WTC11 (cell line): ENCODE measurements at places on chromosomes 4 and X.
A peak's percentile ranks its signal among the peaks of the same experiment; 100 is the strongest.

DNA sequence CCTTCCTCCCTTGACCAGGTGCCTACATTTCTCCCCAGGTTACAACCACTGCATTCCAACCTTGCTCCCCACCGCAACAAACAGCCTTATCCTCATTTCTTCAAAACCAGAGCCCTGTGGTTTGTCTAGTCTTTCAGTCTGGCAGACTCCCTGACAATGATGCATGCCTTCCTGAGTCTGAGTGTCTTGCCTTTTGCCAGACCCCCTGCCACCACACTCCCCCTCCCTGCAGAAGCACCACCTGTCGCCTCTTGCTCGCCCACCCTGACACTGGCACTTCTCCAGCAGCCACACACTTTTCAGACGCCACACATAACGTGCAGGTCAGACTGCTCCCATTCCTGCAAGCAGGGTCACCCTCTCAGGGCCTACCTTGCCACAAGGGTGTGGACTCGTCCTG lies 349.2 kb upstream of the NOCT start:
- DNase-seq = no peak

- no peak for DNase-seq
These were observed 209.6 kb downstream of the NLGN4X start for GRCh38 chrX:6019076-6019475.

GRCh38 chr4:118139241-118139640 lies 105.0 kb downstream of the NDST3 start:
- DNase-seq = no peak

- DNase-seq = no peak
These were observed 278.1 kb upstream of the TET2 start for GRCh38 chr4:104868533-104868932.

DNA sequence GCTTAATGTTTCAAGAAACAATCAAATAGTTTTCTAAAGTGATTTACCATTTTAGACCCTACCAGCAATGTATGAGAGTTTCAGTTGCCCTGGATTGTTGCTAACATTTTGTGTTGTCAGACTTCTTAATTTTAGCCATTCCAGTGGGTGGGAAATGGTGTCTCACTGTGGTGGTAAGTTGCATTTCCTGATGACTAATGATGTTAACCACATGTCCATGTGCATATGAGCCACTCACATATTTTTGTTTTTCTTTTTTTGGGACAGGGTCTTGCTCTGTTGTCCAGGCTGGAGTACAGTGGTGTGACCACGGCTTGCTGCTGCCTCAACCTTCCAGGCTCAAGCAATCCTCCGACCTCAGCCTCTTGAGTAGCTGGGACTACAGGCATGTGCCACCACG lies 48.3 kb downstream of the MED28 start:
- no peak for DNase-seq

DNA sequence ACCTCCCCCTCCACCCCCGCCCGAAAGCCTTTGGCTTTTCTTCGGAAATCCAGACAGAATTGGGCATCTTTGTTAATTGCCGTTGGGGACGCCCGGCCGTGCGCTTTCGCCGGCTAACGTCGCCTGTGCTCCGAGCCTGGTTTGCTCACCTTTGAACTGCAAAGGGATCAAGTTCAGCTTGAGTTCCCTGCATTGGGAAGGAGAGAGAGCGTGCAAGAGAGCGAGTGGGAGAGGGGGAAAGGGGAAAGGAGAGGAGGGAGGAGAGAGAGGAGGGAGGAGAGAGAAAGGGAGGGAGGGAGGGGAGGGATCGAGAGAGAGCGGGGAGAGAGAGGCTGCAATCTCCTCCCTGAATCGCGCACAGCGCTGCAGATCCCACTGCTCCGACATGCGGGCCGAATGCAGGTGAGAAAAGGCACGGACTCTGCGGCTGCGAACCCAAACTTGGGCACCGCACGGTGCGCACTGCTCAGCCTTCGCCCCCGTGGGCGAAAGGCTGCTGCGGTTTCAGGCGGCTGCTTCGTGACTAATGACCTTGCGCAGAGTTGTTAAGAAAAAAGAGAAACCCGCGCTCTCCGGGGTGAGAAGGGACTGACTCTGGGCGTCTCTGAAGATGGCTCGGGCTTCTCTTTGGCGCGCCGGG lies at the start of gene PCDH7:
Gene PCDH7 (plus strand): TSS at position 349 of the 640 bp plus-strand sequence. CDS start 1,054 bp downstream, outside the sequence.
- peak; percentile 67 for DNase-seq

DNA sequence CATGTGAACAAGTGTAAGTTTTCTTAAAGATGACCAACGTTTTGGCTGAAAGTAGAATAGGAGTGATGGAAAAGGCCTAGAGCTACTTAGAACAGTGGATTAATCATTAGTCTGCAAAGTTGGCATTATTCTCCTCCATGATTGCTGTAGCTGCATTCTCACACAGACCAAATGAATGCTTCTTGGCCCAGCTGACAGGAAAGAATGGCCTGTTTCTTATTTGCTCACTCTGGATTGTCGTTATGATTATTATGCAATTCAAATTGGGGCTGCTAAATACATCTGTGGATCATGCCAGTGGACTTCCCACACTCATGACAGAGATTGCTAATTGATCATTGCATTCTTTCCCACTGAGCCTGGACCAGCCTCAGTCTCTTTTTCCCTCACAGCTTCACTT lies 285.0 kb downstream of the STIM2 start:
- DNase-seq = no peak

- DNase-seq = no peak
These were observed 45.6 kb upstream of the GRIA3 start for GRCh38 chrX:123138473-123138872.

DNA sequence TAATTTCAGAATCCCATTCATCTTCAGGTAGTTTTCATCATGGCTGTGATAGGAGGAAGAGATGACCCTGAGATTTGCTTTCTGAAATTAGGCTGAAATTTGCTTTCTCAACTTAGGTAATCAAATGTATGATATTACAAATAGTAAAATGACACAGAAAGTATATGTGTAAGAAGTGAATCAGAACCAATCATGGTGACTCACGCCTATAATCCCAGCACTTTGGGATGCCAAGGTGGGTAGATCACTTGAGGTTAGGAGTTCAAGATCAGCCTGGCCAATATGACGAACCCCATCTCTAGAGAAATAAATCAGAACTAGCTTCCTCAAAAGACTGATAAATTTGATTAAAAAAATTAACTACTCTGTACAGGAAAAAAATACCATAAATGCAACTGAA lies 555.4 kb downstream of the STPG2 start:
- no peak for DNase-seq

DNA sequence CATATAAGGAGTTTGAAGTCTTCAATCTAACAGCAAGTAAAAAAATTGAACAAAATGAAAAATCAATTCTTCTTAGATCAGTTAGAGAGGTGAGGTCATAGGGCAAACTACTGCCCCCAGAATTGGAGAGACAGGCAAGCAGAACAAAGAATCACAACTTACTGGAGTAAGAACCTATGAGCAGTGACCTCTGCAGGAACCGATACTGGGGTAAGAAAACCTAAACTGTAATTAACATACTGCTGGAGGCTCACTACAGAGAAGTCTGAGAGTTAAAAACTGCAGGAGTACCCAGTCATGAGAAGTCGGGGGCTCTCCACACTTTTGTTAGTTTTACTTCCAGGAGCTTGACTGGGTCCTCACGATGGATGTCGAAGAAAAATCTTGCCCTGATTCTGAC lies 16.0 kb downstream of the CLDN22 start:
- no peak for DNase-seq

- no peak for DNase-seq
These were observed 448.5 kb downstream of the TRAM1L1 start for GRCh38 chr4:116636917-116637316.

DNA sequence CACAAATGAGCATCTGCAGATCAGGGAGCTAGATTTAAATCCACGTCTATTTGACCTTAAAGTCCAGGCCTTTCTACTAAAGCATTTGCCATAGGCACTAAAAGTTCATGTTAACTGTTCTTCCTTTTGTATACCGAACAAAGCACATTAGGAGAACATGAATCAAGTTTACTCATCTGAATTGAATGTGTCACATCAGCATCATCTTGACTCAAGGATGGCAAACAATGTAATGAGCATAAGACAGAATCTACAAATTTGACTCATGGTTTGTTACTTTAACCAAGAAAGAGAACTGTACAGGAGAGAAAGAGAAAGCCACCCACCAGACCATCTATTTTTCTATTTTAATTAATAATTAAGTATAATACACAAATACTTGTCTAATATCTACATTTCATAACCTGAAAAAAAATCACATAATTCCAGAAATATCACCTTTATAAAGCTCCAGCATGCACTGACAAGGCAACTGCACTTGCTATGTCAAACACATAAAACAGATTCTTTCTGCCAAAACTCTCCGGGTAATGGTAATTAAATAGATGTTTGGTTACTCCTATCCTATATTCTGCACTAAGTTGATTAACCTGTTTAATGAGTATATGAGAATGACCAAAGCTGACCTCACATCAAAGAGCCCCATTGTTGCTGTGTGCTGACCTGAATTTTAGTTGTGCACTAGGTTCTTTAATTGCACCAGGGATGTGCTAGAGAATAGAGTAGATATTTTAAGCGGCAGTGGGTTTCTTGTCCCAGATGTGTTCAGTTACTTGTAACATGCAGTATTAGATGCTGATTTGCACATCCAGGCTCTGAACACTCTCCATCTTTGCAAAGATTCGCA lies 42.5 kb upstream of the LEF1 start:
- no peak for DNase-seq

- no peak for DNase-seq
These were observed 34.1 kb downstream of the ART3 start for GRCh38 chr4:76108467-76109181.

- no peak for DNase-seq
These were observed 8.2 kb upstream of the TMA16 start for GRCh38 chr4:163486321-163486720.

DNA sequence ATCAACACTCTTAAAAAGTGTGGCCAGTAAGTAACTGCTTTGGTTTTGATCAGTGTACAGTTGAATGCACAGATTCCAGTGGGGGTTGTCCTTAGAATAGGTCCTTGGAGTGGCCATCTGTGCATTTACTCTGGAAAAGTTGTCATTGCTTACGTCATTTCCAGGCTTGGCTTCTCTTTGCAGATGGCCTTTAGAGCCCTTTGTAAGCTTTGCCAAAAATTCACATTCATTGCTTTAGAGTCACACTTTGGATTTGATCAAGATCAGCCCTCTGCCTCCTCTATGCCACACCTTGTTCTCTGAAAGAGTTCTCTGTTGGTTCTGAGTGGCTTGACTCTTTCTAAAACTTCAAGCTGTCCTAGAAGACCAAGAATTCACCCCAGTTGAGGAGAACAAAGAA lies 83.9 kb downstream of the MAMLD1 start:
- no peak for DNase-seq

GRCh38 chrX:118847676-118848075 lies 24.1 kb downstream of the ZCCHC12 start:
- no peak for DNase-seq

DNA sequence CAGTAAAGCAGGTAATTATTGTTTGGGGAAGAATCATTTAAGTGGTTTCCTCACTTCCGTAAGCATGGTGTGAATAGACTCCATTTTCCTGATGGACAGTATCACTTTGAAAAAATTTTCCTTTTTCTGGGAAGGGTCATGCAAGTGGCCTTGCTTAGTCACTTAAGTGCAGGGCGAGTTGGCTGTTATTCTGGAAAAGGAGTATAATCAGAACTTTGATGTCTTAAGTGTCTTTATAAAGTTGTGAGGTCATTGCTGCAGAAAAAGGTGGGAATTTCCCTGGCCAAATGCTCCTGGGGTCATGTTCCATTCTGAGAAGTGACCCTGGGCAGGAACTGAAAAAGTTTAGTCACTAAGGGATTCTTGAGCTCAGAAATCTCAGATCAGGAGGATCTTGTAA lies 146.1 kb upstream of the OTUD4 start:
- DNase-seq = no peak

- DNase-seq = no peak
These were observed 98.0 kb downstream of the NAA11 start for GRCh38 chr4:79227860-79228259.

- no peak for DNase-seq
These were observed 271.3 kb upstream of the HAND2 start for GRCh38 chr4:173801361-173801760.

GRCh38 chrX:139484591-139484990 lies 45.9 kb upstream of the F9 start:
- no peak for DNase-seq

GRCh38 chr4:94714365-94715160 lies 43.2 kb upstream of the BMPR1B start:
- no peak for DNase-seq
